Heart right ventricle (tissue), 16 donors: ENCODE measurements at places on chromosomes 16 and 17. TPM values are rescaled to one million over a fixed set of nuclear protein-coding genes. Genes with fewer than 3 reads are reported as not detected.

DNA sequence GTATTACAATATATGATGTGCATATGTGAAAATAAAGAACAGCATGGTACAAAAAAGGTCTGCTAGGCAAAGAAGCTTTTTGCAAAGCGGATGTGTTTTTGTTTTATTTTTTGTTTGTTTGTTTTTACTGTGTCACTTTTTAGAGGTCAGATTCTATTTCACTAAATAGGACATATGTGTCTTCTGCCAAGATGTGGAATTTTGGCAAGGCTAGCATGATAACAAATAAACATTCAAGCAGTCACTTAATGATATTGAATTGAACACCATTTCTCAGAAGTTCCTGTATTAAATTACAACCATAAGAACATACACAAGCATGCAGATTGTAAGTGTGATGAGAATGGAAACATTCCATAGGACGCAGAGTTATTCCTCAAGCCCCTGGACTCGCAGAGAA lies 492.7 kb downstream of the WWOX start:
- DNase-seq = no peak

GRCh38 chr17:79322211-79323123 lies 247.8 kb downstream of the ENGASE start:
- DNase-seq = no peak

GRCh38 chr17:72560303-72561247 lies 439.8 kb downstream of the SOX9 start:
- DNase-seq = no peak

- no peak for DNase-seq
These were observed 15.5 kb downstream of the ASIC2 start for GRCh38 chr17:33277436-33278100.

DNA sequence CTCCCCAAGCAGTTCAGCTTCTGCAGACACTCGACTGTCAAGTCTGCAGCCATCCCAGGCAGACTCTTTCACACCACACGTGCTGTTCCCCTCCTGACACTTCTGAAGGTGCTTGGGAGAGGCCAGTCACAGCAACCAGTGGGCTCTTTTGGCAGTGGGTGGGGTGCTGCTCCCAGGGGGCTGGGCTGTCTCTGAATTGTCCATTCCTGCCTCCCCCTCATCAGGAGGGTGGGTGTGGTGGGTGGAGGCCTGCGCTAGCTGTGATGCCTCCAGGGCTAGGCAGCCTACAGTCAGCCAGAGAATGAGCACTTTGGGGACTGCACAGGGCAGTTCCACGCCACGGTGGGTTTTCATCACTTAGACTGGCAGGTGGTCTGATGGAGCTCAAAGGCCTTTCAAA lies 10.3 kb downstream of the STARD3 start:
- no peak for DNase-seq

DNA sequence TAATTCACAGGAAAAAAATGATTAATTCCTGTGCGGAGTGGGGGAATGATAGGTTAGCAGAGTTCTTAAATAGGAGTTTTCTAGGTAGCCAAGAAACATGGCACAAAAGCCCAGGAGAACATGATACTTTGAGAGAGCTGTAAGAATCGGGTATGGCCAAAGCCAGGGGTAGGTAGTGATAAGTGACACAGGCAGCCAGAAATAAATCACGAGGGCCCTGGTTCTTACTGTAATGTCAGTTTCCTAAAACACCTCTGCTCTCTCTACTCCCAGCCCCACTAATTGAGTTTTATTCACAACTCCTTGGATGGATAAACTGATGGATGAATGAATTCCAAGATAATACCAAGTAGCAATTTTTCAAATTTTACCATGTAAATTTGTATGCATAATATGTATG lies 54.1 kb downstream of the VAT1L start:
- no peak for DNase-seq

GRCh38 chr17:83062818-83063671 lies 16.4 kb upstream of the METRNL start:
- DNase-seq = no peak

- peak; percentile 73 for DNase-seq
These were observed 1.1 kb upstream of the ZNF747 start for GRCh38 chr16:30535777-30536190.

GRCh38 chr17:5220074-5220473 lies 14.6 kb downstream of the SCIMP start:
- DNase-seq = no peak

DNA sequence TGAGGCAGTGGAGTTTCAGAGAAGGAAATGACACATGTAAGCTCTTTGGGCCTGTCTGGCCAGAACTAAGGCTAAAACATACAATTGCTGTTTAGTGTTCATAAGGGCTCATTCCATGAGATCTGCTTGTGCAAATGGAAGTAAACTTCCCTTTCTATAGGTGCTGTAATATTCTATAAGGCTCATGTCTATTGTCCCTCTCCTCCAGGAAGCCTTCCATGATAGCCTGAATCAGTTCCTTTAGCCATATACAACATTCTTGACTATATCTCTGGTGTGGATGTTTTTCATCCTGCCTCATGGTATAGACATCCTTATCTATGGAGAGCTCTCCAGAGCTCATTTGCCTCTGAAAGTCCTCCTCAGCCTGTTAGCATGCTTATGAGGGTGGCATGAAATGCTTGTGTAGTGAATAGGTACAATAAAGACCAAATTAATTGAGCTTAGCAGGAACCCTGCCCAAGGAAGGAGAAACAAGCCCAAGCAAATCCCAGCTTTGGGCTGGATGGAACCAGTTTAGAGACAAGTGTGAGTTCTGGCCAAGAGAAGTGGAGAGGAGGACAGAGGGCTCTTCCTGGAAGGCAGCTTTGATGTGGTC lies 1.6 kb upstream of the ETV4 start:
- no peak for DNase-seq

The HOXB2 gene
- 2.1 TPM for total RNA-seq

The SCARF1 gene
- total RNA-seq = 18.8 TPM

GRCh38 chr17:38653679-38654078 lies 21.1 kb downstream of the EPOP start:
- DNase-seq = no peak

The MLX gene
- total RNA-seq = 54.8 TPM

DNA sequence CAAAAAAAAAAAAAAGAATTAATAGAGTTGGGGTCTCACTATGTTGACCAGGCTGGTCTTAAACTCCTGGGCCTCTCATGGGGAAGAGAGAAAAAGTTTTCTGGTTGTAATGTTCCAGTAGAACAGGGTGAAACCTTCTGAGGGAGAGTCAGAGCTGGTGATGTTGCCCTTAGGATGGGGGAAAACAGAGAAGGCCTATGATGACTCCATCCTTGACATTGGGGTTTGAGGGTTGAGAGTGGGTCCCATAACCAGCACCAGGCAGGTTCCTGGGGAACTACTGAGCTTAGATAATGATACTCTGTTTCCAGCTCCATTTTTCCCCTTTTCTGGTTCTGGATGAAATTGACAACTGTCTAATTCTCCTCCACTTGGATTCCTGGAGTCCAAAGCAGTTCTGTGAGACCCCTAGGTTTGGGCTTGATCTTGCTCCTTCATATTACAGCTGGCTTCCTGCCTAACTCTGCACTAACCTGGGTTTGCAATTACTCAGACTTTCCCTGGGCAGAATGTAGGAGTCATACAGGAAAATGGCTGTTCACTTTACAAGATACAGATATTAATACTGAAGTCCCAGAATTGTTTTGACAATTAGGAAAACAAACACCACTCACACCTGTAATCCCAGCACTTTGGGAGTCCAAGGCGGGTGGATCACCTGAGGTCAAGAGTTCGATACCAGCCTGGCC lies 62.8 kb upstream of the B4GALNT2 start:
- no peak for DNase-seq

The KRT12 gene
- total RNA-seq = not detected

GRCh38 chr16:19884611-19885450 lies at the start of gene GPRC5B:
Gene GPRC5B, minus strand, starts transcription at chr16:19884848. Its CDS starts 12,003 bp downstream, at chr16:19872845.
- peak; percentile 69 for DNase-seq

The RNF135 gene
- total RNA-seq = 7.5 TPM

GRCh38 chr16:9151074-9151473 lies 59.6 kb downstream of the HAPSTR1 start:
- DNase-seq = no peak

DNA sequence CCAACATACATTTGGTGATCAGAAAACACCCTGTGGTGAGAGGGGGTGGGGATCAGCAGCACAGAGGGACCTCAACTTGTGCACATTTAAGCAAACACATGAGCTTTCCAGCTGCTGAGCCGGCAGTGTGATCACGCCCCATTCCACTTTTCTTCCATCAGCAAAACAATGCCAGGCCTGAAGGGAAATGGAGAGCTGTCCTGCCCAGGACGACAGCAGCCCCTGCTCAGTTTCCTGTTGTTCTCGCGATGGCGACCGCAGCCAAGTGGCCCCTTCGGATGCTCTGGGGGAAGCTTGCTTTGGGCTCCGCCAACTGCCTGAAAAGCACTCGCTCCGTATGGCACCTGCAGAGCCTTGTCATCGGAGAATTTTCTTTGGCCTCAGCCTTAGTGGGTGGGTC lies 272.3 kb downstream of the FOXL1 start:
- no peak for DNase-seq

The TP53TG3D gene
- 1.6 TPM for total RNA-seq

The WSCD1 gene
- 3.9 TPM for total RNA-seq

- DNase-seq = no peak
These were observed 27.8 kb upstream of the PHOSPHO1 start for GRCh38 chr17:49258394-49258793.

The KRTAP2-2 gene
- not detected for total RNA-seq

DNA sequence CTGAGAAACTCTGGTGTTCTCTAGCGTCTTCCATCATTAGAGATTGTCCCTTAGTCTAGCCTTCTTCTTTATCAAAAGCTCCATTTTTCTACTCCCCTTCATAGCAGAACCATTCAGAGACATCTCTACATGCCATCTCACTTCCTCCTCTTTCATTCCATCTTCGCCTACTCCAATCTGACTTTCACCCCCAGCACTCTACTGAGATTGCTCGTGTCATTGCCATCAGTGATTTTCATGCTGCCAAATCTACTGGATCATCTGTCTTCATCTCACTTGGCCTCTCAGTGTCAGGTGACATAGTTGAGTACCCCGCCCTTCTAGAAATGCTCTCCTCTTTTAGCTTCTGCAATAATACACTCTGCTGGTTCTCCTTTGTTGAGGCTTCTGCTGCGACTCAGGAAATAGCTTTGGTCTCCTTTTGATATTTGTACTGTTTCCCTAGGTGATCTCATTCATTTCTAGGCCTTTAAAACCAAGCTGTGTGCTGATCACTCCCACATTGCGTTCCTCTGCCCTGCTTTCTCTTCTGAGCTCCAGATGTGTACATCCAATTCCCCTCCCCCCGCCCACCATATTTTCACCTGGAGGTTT lies 119.1 kb downstream of the FTO start:
- no peak for DNase-seq

- DNase-seq = no peak
These were observed 121.5 kb upstream of the ADAMTS18 start for GRCh38 chr16:77556201-77556873.

The CD300C gene
- 0.37 TPM for total RNA-seq

- no peak for DNase-seq
These were observed 17.7 kb downstream of the POLR3E start for GRCh38 chr16:22314661-22315626.

The FBXW10 gene
- not detected for total RNA-seq

DNA sequence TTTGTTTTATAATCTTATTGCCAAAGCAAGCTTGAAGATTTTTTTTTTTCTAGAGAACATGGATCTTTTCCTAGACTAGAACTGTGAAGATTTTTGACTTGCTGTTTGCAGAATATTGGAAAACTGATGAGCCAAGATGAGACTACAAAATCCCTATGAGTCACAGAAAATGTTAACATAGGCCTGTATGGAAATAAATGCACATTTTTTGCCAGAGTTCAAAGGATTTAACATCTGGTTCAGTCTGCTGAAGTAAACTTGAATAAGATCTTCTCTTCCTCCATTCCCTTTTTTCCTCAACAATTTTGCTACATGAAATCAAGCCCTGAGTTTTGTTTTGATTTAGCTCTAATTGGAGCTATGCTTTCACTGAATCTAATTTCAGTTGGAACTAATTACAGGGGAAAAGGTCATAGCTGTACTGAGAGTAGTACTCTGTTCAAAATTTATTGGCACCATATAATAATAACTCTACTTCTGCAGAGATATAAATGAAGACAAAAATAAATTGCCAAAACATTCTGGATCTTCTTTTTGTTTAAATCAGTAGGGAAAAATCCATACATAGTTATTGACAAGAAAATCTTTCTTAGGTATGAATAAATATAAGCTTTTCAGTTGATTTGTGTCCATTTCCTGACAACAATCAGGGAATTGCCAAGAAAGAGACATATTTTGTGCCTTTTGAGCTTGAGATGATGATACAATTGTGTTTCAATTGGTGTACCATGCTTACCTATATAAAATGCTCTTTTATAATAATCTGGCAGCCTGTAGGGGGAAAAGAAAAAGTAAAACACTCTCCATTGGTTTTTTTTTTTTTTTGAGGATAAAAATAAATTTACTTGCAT lies 387.5 kb upstream of the GOT2 start:
- no peak for DNase-seq

The NECAB2 gene
- total RNA-seq = 0.82 TPM

GRCh38 chr16:31077024-31077423 lies 2.8 kb downstream of the ZNF646 start:
- no peak for DNase-seq

DNA sequence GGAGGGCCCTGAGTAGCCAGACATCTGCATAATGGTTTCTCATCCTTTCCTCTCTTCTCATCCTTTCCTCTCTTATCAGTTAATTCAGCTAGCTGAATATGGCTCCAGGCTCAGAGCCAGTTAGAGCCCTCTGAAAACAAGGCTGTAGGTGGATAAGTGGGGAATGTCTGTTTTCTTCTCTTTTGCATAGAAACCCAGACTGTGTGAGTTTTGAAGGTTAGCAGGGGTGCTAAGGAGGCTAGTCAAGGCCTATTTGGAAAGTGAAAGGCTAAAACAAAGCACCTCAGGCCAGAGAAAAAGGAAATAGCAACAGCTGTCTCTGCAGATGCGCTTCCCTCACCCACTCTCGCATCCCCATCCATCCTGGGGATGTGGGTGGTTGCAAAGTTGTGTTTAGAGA lies 420.9 kb downstream of the SHISA9 start:
- DNase-seq = no peak

DNA sequence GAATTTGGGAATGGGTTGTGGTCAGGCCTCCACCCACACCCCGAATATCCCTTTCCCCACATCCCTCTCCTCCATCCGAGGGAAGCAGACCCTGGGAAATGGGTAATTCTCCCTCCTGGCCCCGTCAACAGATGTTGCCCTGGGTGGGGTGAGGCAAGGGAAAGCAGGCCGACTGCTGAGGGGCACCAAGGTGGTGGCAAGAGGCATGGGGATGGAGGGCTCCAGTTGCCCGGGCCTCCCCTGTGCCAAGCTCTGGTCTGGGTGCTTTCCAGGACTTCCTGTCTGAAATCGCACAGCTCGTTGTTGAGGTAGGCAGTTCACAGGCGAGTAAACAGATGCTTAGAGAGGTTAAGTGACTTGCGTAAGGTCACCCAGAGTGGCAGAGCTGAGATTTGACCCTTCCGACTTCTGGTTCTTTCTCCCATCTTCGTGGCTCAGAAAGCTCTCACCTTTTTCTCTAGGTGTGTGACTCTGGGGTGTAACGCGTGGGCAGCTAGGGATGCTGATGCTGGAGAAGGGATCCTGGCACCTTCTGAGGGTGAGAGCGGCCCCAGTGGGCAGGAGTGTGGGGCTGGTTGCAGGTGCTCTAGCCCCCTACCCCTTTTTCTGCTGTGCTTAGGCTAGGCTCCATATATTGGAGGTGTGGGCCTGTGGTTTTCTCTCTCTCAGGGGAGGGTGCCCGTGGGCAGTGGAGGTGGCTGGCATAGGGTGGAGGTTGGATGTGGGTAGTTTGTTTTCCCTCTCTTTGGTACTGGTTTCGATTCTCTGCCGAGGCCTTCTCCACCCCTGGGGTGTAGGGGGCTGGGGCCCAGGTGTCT lies 17.2 kb downstream of the RARA start:
- no peak for DNase-seq

The KRTAP4-2 gene
- not detected for total RNA-seq

The CFAP52 gene
- total RNA-seq = not detected
